ENCODE measurements at places on chromosomes 5 and 9.
A peak's percentile ranks its signal among the peaks of the same experiment; 100 is the strongest.

DNA sequence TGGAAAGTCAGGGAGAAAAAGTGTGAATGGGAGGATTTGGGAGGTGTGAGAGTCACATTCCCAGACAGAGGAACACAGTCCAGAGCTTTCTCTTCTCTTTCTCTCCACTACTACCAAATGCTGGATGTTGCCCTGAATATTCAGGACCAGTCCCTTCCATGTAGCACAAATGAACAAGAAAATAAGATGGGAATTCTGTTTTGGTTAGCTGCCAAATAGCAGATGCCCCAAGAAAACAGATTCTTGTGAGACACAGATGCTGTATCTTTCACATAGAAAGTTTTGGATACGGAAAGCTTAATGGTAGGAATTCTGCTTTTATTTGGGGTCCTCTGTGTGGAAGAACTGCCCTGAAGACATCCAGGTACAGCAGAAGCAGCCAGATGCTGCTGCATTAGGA lies 37.8 kb downstream of the PRLR start:
- DNase-seq: no peak

DNA sequence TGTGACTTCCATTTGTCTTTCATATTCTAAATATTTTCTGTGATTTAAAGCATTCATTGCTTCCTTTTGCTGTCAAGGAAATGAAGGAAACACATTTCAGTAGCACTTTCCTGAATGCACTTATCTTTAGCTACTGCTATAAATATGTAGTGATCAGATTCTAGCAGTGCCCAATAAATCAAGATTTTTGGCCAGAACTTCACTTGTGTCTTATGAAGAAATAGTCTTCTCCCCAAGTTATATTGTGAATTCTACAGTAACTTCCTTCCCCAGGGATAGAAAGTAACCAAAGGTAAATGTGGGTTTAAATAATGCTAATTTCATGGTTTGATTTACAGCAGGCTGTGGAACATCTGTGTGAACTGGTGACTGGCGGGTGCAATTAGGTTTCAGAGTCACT lies 77.9 kb downstream of the DMRT2 start:
- no peak for DNase-seq

DNA sequence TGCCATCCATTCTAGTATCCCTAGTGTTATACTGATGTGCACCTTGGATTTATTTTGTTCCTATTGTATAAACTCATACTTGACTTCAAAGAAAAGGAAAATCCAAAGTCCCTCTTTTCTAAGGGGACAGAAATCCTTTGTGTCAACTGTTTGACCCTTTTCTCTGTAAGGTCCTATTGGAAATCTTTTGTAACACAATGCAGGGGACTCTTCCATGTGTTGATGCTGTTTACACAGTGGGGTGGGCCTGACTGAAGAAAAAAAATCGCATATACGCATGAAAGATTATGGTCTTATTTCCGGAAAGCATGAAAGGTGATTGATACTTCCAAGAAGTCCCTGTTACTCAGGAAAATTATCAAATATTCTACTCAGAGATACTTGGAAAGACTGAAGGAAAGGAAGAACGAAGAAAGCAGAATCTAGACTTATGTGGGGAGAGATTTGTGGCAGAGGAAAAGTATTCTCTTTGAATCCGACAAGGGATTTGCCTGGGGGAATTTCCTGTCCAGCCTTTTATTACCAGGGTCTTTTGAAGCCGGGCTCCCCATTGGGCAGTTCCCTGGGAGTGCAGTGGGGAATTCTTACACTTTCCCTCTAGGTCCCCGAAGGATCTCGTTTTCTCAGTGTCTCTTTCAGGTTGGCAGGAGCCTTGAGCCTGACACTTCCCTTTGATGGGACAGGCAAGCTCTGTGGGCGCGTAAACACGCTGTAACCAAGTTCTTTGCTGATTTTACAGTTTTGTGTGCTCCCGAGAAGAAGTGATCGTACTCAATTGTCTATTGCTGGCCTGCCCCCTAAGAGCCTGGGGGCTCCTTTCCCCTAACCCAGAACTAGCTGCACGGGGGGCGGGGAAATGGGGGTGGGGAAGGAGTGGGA lies 779 bp upstream of the VCAN start:
- no peak for DNase-seq

DNA sequence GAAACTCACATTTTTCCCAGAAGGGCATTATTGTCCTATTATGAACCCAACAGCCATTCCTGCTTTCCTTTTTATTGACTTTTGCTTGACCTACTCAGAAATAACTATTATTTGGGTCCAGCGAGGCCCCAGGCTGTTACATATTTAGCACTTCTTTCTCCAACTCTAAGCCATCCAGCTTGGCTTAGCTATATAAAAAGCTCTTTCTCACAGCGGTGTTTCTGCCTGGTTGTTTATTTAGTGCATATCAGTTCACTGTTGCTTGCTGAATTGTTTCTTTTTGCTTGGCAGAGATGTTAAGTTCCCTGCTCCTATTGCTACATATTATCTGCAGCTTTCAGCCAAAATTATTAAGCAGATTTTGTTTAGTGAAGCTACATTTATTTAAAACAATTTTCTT lies 1156.8 kb upstream of the SEMA6A start:
- DNase-seq: peak; percentile 16

GRCh38 chr9:23220957-23221356 lies 605.1 kb downstream of the ELAVL2 start:
- DNase-seq: no peak

- no peak for DNase-seq
Observed at GRCh38 chr5:158992037-158992740, 107.5 kb downstream of the EBF1 start.

DNA sequence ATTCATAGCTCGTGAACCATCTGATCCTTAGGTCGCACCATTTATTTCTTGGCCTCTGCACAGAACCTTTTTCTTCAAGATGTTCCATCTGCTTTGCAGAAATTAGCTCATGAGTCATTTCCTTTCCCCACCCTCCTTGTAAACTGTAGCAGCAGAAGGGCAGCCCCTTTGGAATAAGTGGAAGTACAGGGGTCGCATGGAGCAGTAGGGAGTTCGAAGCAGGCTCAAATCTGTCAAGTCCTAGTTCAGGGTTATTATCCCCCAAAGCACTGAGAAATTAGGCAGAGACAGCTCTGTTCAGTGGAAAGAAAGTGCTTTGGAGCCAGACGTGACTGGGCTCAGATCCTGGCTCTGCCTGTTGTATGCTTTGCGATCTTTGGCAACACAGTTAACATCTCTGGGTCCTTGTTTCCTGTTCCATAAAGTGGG lies 84.2 kb downstream of the SGCD start:
- peak; percentile 64 for DNase-seq

DNA sequence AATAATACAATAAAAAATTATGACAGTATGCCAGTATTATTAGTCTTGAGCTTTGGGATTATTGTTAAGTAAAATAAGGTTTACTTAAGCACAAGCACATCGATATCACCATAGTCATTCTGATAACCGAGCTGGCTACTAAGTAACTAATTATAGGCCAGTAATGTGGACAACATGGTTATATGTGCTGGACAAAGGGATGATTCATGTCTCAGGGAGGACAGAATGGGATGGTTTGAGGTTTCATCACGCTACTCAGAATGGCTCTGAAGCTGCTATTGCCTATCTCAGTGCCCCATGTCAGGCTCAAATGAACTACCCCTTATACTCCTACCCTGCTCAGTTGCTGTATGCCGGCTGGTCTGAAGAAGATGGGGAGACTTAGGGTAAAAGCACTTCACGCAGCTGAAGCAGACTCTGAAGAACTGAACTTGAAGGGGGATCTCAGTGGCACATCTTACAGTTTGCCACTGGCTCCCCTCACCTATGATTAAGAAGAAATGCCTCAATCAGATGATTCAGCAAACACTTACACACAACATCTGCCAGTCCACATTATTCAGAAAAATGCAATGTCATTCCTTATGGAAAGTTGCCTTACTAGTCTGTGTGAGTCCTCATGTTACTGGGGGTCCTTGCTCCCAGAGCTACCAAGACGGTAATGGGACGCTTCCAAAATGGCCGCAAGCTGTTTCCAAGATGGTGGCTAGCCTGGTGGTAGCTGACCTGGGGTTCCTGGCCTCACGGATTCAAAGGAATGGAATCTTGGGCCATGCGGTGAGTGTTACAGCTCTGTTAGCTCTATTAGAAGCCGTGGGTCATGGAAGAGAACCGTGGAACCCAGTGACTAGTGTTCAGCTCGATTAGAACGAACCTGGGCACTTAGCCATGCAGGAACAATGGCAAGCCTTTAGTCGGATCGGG lies 1098.6 kb downstream of the TAF11L14 start:
- DNase-seq: no peak

- DNase-seq: no peak
Observed at GRCh38 chr9:135073081-135073740, 14.3 kb upstream of the OLFM1 start.

DNA sequence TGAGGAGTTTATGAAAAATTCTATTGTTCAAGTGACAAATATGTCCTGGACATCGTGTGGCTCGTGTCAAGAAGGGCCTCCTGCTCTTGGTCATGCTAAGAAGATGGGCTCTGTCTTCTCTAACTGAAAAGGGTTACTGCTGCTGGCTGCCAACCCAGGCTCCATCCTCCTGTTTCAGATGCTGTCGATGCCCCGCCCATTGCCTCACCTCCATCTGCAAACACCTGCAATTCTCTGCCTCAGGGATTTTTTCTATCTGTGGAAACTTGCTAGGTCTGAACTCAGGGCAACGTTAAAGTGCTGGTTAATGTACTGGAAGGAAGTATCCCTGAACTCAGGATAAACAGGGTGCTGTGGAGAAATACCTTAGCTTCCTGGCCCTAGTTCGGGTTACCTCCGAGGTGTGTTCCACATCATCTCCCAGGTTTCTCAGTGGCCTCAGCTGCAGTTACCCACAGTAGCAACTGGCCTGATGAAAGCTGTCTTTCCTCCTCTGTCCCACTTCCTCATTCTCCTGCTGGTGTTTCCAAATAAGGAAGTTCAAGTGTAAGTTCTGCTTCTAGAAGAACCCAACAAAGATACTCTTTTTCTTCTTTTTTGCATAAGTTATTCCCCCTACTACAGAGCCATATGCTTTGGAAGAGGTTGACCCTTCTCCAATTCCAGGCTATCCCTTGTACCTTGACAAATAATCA lies 151.7 kb upstream of the SMIM23 start:
- DNase-seq: no peak

DNA sequence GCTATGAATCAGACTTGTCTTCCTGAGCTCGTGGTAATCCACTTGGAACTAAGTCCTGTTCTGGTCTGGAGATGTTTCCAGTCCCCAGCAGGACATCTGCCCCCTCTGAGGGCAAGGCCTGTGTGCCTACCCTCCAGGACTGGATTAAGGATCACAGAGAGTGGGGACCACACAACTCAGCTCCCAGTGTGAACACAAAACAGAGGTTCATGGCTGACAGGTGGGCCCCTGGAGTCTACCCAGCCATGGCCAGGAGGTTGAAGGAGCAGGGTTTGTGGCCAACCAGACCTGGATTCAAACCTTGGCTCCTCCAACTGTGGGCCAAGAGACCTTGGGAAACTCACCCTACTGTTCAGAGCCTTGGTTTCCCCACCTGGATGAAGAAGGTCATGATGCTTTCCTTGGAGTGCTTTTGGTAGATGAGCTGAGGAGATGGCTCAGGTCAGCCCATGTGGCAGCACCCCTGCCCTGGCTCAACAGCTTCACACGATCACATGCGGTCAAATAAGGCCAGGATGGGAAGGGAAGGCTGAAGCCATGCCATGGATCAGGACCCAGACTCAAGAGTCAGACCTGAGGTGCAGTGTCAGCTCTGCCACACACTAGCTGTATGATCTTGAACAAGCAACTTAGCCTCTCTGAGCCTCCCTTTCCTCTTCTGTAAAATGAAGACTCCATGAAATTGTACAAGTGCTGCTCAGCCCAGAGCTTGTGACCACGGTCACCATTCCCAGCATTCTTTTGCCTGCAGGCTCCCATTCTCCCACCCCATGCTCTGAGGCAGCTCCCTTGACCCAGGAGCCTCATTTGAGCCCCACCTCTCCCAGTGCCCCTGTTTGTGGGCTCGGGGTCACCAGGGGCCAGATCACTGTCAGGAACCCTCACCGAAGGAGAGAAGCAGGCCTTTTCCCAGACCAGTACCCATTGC lies 27.3 kb upstream of the ANGPTL2 start:
- no peak for DNase-seq

- peak; percentile 64 for DNase-seq
Observed at GRCh38 chr9:76701441-76702039, 62.7 kb upstream of the PCA3 start.

GRCh38 chr5:59629561-59629960 lies 264.0 kb downstream of the PDE4D start:
- DNase-seq: no peak

GRCh38 chr9:80020530-80020929 lies 448.8 kb downstream of the TLE4 start:
- DNase-seq: no peak

GRCh38 chr9:137784641-137785513 lies 92.7 kb upstream of the CACNA1B start:
- no peak for DNase-seq

DNA sequence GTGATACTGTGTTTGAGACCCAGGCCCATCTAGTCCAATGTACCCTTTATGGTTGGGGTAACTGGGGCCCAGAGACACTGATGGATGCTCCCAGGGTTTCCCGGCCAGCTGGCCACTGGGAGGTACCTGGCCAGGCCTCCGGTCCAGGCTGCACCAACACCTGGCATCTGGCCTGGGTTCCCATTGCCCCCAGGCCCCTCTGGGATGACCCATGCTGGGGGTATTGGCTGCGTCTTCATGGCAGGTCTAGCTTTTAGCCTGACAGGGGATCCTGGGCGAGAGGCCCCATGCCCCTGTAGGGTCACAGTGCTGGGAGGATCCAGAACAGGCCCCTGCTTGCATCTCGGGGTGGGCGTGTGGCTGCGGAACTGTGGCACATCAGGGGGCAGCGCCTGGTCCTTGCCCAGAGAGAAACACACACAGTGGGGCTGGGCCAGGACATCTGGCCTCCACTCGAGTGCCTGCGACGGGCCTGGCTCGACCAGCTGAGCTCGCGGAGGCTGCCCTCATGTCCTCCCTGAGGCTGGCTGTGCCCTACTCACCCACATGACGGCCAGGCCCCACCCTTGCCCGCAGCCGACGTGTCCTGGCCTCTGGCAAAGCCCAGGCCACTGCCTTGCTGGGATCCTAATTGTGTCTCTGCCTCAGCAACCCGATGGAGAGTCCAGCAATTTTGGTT lies 21.5 kb upstream of the COL5A1 start:
- DNase-seq: no peak

- DNase-seq: peak; percentile 18
Observed at GRCh38 chr5:126370796-126371718, 52.2 kb upstream of the GRAMD2B start.

Data from MG63 (cell line).